ENCODE measurements at places on chromosomes 5 and 9.
A peak's percentile ranks its signal among the peaks of the same experiment; 100 is the strongest.

GRCh38 chr5:113607361-113607760 lies 93.9 kb downstream of the YTHDC2 start:
- DNase-seq: no peak

GRCh38 chr9:87276851-87277261 lies 220.8 kb upstream of the DAPK1 start:
- no peak for DNase-seq

DNA sequence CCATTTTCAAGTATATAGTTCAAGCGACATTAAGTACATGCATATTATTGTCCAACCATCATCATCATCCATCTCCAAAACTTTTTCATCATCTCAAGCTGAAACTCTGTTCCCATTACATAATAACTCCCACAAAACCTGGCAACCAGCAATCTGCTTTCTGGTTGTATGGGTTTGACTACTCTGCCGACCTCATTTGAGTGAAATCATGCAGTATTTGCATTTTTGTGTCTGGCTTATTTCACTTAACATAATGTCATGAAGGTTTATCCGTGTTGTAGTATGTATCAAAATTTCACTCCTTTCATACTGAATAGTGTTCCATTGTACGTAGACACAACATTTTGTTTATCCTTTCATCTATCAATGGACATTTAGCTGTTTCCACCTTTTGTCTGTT lies 74.8 kb downstream of the SGCD start:
- DNase-seq: no peak

- peak; percentile 70 for DNase-seq
These were observed 118.8 kb downstream of the WNK2 start for GRCh38 chr9:93302586-93303257.

GRCh38 chr9:4890242-4890641 lies 94.8 kb upstream of the JAK2 start:
- no peak for DNase-seq

DNA sequence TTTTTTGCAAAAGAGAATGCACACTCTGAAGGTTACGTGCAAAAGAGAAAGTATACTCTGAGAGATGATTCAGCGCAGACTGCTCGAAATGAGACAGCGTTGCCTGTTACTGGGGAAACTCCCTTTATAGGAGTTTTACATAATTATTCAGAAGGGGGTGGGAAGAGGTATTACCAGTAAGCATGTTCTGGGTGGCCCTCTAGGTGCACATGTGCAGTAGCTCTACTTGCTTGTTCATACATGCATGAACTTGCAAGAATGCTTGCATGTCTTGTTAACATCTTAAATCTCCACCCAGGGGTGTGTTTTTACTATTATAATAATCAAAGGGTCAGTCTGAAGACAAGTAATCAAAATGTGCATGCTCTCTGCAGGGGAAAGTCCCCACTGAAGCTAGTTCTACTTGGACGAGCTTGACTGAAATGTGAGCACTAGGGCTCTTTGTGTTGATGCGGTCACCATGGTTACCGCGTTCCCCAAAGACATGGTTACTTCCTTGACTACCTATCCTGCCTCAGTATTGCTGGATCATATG lies 75.5 kb downstream of the SGCD start:
- peak; percentile 64 for DNase-seq

DNA sequence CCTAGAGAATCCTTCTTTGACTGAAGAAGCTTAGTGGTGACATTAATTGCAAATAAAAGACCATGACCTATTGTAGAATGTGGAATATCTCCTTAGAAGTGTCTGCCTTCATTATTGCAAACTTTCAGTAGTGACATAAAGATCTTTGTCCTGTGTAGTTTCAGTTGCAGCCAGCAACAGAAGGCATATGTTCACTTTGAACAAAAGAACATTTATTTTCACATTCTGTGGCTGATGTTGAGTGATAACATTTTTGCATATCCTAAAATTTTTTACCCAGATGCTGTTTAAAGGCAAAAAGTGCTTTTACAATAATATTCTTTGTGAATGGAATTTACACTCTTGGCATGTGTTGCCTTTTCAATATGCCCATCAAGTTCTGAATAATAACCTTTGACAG lies 165.9 kb downstream of the TMC1 start:
- no peak for DNase-seq

DNA sequence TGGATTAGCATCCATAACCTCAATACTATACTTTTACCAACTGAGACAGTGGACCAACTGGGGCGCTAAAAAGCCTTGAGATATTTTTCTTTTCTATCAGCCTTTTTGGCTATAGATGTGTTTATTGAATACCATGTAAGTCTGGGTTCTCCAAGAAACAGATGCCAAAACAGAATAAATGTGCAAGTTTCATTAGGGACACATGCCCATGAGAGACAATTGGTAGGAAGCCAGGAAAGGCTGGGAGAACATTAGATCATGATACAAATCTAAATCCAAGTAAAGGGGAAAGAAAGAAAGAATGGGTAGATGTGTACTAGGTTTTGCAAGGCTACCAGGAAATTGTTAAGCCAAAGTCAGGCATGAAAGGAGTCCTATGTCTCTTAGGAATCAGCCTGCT lies 152.5 kb downstream of the KCTD16 start:
- DNase-seq: no peak

DNA sequence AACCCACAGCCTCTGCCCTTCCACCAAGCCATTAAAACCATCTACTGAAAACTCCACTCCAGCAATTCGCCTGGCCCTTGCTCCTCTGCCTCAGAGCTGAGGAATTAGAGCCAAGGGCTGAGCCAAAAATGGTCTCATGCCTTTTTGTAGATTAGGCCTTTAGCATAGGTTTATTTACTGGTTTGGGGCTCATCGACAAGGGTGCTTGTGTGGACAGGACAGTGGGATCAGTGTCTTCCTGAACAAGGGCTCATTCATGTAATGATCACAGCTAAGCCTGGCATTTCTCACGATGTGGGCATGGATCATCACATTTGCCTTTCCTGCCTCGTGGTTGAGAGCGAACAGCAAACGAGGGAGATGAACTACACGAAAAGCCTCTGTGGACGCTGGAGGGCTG lies 59.2 kb upstream of the PHF24 start:
- DNase-seq: no peak

- DNase-seq: no peak
These were observed 61.8 kb upstream of the PRDM9 start for GRCh38 chr5:23445573-23445972.

- DNase-seq: no peak
These were observed 2020.7 kb upstream of the WWC1 start for GRCh38 chr5:166270712-166271111.

DNA sequence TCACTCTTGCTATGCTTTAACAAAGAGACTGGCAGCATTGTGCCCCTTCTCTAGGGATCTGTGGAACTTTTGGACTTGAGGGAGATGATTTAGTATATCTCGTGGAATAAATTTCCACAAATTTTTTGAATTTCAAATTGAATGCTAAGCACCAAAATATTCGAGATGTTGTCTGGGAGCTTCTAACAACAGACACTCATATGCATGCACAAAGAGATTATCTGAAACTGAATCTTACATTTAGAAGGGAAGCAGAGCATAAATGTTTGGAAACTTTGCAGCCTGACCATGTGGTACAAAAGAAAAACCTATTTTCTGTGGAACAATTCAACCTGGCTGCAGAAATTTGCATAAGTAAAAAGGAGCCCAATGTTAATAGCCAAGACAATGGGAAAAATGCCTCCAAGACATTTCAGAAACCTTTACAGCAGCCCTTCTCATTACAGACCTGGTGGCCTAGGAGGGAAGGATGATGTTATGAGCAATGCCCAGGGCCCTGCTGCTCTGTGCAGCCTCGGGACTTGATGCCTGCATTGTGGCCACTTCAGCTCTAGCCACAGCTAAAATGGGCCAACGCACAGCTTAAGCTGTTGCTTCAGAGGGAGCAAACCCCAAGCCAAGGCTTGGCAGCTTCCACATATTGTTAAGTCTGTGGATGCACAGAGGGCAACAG lies 285.8 kb upstream of the FAM174A start:
- no peak for DNase-seq

GRCh38 chr9:15824310-15824709 lies 271.5 kb downstream of the CCDC171 start:
- no peak for DNase-seq

GRCh38 chr5:153818626-153819025 lies 220.1 kb downstream of the FAM114A2 start:
- no peak for DNase-seq

DNA sequence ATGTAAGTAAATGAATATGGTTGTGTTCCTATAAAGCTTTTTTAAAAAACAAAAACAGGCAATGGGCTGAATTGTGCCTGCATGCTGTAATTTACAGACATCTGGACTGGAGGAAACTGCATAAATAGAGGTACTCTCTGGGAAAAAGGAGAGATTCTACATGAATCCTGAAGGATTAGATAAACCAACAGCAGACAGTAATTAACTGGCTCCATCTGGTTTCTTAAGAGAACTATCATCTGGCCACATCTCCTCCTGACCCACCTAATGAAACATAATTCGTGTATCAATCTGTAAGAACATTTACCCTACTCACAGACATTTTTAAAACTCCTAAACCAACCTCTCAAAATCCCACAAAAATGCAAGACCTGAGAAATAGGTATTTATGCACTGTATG lies 528.1 kb upstream of the ST8SIA4 start:
- no peak for DNase-seq

DNA sequence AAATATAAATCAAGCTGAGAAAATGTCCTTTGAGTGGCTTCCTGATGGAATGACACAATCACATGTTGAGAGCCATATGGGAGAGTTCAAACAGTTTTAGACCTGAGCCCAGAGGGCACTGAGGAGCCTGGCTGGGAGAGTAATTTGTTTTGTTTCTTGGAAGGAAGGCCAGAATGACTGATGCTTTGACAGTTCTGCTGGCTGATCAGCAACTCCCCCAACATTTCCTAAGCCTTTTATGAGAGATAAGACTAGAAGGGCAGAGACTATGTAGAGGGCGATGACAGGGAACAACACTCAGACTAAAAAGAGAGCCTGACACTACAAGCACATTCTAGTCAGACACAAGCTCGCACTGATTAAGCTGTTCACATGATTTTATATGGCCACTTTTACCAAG lies 169.2 kb downstream of the COX7C start:
- no peak for DNase-seq

Data from CD4-positive, alpha-beta T cell treated with Interleukin-17A for 1 hour (primary cell).